ENCODE measurements at places on chromosomes 4 and X.
A peak's percentile ranks its signal among the peaks of the same experiment; 100 is the strongest.

- no peak for DNase-seq
These were observed 9.2 kb downstream of the HOPX start for GRCh38 chr4:56671860-56672259.

DNA sequence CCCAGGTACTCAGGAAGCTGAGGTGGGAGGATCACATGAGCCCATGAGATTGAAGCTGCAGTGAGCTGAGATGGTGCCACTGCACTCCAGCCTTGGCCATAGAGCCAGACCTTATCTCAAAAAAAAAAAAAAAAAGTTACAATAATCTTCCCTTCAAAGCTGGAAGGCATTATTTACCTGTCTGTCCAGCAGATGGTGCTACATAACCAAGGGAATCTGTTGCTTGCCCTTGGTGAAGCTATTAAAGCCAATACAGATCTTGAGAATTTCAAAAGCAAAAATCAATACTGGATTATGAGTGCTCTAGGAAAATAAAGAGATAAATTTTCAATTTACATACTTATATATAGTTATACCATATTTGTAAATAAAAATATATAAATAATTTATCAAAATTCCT lies 25.9 kb downstream of the PKD2 start:
- DNase-seq: no peak

DNA sequence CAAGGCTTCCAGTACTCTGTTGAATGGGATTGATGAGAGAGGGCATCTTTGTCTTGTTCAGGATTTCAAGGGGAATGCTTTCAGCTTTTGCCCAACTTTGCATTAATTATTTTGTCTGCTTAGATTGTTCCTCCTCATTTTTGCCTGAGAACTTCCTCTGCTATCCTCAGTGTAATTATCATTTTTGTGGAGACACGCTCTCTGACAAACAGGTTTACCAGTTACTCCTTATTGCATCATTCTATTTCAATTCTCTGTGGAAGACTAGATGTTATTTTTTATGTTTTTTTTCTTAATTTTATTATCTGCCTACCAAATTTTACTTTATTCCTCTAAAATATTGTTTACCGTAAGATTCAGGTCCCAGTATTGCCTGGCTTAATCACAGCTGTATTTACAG lies 349.2 kb downstream of the ADGRL3 start:
- DNase-seq: no peak

DNA sequence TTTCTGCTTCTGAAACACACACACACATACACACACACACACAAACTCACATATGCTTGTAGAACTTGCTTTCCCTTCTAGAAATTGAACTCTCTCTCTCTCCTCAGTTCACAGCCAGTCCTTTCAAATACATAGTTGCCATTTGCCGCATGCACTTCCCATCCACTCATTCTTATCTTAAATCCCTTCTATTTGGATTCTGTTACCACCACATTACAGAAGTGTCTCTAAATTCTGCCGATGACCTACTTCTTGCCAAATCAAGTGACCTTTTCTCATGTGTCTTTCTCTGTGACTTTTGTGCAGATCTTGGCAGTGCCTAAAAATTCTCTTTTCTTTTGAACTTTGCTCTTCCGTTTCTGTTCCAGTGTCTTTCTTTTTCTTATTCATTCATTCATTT lies 7.5 kb upstream of the MYOZ2 start:
- no peak for DNase-seq

GRCh38 chr4:83810428-83810827 lies 274.5 kb downstream of the GPAT3 start:
- DNase-seq: no peak

GRCh38 chr4:127586922-127587571 lies 45.7 kb upstream of the INTU start:
- no peak for DNase-seq

DNA sequence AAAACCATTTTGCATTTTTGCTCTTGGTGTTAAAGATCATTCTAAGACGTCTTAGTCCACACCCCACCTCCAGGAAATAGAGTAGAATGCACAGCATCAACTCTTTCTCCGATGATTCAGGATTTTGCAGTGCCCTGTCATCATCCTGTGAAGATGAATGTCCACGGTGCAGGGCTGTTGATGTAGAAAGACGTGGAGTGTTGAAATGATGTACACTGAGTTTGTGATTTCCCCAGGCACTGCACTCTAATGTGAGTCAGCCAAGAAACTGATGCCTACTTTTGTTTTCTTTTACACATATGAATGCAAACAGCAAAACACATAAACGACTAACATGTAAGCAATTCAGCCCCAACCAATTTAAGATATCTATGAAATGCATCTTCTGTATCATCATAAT lies 10.5 kb downstream of the LGI2 start:
- no peak for DNase-seq

- DNase-seq: no peak
These were observed at the start of gene UCP1 for GRCh38 chr4:140568507-140569306. TSS of gene UCP1 (minus strand) at chr4:140568961. CDS start at chr4:140568729, 232 bp downstream.

DNA sequence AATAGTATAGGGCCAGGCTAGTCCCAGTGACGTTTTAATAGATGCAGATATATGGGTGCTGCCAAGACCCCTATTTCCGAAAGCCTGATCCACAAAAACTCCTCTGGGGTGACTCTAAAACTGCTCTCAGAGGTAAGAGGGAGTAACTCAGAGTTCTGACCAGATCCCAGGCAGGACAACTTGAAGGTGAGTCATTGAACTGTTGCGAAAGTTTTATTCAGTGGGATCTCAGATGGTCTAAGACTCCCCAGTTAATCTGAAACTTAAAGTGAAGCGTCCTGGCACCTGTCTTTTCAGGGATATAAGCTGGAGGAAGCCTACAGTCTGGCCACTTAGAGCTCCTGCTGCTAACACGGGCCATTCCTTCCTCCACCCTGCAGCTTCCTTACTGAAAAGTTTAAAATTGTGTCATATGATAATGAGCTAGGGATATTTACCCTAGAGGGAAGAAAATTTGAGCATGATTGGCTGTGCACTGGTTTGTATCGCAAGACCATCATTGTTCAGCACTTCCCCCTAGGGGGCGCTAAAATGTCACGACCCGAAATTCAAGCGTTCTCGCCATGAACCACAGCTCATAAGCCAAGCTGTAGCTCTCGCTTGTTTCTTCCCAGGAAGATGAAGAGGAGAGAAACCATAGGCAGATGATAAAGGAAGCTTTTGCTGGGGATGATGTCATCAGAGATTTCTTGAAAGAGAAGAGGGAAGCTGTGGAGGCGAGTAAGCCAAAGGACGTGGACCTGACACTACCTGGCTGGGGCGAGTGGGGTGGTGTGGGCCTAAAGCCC lies 19.5 kb downstream of the UTP14A start:
- DNase-seq: no peak

DNA sequence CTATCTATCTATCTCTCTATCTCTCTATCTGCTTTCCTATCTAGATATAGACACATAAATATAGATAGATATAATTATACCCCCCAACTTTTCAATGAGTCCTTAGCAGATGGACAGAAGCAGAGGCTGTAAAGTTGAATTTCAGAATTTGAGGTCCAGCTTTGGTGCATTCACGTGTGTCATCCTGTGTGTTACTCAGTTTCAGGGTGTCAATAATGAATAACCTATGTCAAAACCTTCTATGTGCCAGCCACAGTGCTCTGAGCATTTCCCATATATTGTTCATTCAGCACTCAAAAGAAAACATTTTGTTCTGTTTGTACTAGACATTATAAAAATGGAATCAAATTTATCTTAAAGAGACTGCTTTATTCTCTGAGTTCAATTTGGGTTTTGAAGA lies 310.0 kb downstream of the ARHGAP24 start:
- no peak for DNase-seq

- DNase-seq: no peak
These were observed 290.7 kb upstream of the PCDH18 start for GRCh38 chr4:137823007-137823406.

DNA sequence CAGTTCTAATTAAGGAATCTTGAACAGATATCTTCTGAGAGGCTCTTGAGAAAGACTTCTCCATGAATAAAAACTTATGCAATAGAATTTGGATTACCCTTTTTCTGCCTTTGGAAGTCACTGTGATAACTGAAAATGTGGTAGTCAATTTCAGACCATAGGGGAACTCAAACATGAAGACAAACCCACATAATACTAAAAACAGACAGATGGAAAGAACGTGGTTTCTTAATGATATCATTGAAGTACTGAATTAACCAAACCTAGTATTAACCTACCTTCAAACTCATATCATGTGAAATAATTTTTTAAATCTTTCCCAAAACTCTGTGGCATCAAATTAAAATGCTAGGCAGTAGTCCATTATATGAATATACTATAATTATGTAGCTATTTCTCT lies 153.5 kb downstream of the CAMK2D start:
- DNase-seq: no peak

DNA sequence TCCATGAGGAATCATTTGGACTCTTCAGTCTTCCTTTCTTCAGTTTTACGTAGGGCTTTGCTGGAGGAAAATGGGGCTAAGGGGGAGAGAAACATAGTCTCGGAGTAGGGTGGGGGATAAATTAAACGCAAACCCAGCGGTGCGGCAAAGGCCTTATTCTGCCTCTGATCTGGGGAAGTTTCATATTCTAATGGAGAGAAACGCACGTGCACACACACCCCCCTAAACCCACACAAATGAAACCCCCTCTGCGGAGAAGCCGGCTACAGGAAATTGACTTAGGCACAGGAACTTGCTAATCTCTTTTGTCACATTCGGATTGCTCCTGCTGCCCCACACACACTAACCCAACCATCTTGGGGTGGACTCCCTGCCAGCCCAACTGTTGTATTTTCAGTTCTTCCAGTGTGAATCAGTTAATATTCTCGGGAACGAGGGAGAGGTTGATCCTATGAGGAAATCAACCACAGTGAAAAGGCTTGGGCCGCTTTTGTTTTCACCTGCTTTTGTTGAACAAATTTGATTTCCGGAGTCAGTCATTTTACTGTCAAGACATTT lies at the start of gene RHOH:
RHOH (plus strand) TSS at position 308 of the 558 bp plus-strand sequence. CDS start 46,356 bp downstream, outside the sequence.
- peak; percentile 49 for DNase-seq

GRCh38 chr4:99724067-99724466 lies 66.4 kb upstream of the C4orf54 start:
- no peak for DNase-seq

DNA sequence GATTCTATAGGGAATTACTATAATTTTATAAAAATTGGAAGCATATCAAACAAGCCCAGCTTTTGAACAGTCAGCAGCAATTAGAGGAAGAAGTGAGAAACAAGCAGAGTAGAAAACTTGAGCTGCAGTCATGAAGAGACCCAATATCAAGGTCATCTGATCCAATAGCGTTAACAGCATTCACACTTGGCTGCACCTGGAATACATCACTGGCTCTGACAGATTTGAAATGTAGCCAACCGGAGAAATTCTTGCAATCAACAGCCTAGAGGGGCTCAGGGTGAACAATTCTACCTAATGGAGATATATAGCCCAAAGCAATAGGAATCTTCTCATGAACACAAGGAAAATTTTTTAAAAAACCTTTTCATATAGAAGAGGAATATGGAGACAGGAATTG lies 13.6 kb downstream of the DDX53 start:
- no peak for DNase-seq

DNA sequence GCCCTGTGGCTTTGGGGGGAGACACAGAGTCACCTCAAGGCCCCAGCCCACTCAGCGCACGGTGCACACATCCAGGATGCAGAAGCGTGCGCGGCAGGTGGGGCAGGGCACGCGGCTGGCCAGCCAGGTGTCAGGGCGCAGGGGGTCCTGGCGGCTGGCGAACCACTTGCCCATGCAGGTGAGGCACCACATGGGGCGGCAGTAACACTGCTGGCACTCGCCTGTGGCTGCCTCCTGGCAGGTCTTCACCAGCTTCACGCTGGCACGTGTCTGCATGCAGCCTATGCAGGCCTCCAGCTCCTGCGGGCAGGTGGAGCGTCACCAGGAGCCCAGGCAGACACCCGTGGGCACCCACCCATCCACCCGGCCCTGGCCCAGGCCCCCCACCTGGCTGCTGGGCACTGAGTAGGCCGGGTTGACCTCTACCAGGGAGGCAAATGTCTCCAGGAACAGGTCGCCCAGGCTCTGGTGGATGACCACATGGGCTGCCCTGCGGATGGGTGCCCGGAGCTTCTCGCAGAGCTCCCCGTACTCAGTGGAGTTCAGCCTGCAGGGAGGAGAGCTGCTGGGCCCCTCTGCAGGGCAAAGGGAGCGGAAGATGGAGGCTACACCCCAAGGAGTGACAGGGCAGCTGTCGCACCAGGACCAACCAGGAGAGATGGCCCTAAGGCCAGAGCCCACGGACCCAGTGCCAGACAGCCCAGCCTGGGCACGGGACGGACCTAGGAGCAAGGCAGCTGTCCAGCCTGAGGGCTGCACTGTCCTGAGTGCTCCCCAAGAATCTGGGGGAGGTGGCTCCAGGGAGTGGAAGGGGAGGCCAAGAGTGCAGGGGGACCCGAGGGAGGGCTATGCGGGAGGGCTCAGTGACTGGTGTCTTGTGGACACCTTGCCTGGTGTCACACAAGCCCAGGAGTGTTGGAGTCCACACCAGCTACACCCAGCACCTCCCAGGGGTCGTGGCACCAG lies 3.7 kb downstream of the TMEM129 start:
- DNase-seq: no peak

All from stimulated activated CD8-positive, alpha-beta memory T cell treated with anti-CD3 and anti-CD28 coated beads, Interleukin-4, amount 100 ng/mL, for 4 hours (primary cell).